ENCODE measurements at places on chromosomes 1 and 21. TPM values are rescaled to one million over a fixed set of nuclear protein-coding genes. Genes with fewer than 3 reads are reported as not detected.

DNA sequence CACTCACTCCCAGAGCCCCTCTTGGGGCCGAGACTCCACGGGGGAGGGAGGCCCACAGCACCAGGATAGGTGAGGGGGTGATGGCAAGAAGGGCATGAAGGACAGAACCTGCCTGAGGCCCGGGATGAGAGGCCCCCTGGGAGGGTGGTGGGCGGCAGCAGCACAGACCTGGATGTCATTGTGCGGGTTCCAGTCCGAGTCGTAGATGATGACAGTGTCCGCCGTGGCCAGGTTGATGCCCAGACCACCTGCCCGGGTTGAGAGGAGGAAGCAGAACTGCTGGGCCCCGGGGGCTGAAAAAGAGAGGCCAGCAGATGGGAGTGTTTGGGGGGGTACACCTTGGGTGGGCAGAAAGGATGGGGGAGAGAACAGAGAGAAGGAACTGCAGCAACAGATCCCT lies 50.1 kb downstream of the CHD5 start:
- no peak for DNase-seq

DNA sequence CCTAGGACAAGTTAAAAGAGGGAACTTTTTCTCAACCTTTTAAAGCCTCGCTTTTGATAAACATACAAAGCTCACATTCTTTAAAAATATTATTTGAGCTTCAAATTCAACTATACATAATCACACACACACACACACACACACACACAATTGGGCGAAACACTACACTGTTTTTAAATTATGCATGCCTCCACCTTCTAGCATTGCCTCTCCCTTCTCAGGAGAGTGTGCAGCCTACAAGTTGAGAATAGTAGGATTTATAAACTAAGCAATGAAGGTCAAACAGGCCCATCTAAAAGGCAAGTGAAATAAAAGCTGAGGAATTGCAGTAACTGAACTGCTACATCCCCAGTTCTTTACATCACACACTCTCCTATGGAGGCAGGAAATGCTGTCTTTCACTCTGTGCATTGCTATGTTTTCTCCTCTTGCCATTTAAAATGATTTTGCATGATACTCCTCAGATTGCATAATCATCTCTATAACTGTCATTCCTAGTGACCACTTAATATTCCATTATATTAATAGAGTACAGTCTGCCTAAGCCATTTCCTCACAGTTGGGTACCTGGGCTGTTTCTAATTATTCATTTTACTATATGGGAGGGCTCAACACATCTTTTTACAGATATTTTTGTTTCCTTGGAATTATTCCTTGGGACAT lies 92.5 kb upstream of the KCNE2 start:
- no peak for DNase-seq

Gene CD53
- total RNA-seq: 20.9 TPM

- DNase-seq: no peak
These were observed 109.6 kb downstream of the SLC45A1 start for GRCh38 chr1:8427493-8427892.

- no peak for DNase-seq
These were observed 76.7 kb upstream of the PTGFRN start for GRCh38 chr1:116832932-116833578.

- no peak for DNase-seq
These were observed 30.2 kb downstream of the TRAF5 start for GRCh38 chr1:211356723-211357407.

DNA sequence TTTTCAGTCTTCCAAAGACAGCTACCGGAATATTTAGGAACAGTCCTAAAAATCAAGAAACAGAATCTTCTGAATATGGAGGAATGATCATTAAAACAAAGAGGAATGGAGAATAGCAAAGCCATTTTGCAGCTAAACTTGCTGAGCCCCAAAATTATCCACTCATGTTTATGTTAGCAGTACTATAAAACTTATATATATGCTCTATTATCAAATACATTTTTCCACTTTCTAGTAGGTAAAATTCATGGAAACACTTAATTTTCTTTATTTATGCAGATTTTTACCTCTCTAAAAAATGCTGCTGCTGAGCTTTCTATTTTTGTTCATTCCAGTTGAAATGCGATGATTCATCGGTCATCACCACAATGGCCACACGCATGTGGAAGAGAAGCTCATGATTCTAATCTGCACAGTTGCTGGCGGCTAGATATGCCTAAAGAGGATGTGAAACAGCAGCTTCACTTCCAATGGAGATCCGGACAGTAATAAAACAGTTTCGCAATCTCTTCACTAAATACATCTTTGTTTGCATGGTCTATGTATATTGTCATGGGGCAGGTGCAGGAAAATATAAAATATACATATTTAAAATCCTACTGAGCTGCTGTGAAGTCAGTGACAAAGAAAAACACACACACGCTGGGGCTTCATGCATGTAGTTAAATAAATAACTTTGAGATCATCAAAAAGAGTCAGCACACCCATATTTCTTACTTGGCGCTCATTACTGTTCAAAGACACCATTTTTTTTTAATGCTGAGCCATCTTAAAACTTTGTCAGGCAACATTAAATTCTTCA lies 292.2 kb downstream of the SMYD3 start:
- DNase-seq: peak; percentile 40

Gene OR2T29
- not detected for total RNA-seq

Gene CRYAA
- total RNA-seq: not detected

DNA sequence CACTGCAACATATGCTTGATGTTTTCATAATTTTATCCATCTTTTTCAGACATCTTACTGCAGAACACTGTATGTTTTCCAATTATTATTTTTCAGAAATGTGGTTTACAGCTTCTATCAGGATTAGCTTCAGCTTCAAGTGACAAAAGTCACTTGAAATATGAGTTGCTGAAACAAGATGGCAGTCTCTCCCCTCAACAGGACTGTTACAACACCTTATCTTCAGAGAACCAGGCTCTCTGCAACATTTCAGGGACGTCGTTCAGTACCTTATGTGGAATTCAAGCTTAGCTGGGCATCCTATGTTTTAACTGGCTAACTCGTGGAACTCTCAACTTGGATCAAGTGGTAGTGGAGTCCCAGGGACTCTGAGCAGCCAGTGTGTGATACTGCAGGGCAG lies 2.0 kb upstream of the UBE2G2 start:
- DNase-seq: no peak

Measured in tibial nerve (tissue), 4 donors.